ENCODE measurements at places on chromosomes 5 and 9.

DNA sequence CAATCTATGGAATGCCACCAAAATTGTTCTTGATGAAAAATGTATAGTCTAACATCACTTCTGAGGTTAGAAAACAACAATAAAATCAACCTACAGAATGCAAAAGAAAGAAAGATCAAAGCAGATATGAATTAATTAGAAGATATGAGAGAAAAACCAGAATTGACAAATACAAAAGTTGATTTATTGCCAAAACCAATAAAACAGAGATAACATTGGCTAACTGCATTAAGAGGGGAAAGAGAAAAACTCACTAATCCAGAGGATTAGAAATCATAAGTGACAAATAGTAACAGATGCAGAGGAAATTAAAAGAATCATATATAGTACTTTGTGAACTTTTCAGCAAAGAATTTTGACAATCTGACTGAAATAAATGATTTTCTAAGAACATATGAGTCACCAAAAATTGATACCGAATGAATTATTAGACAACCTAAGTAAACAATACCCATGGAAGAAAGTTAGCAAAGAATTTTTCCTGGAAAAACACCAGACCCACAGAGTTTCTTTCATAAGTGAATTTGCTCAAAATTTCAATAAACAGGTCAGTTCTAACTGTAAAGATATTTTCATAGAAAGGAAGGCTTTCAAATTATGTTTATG is 167.7 kb downstream of the AOPEP start:
- no peak for DNase-seq

DNA sequence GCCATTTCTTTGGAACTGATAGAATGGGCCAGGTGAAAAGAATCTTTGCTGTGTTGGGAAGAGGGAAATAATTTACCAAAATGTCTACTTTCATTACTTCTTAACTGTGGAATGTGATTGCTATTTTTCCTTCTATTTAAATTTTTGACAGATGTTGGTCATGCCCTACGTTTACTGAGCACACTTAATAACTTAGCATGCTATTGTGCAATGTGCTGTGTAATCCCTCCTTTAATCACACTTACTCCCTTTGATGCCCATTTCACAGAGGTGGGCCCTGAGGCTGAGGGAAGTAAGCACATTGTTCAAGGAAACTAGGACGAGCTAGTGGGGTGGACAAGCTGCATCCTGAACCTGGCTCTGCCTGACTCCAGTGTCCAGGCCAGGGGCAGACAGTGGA is 47.8 kb upstream of the INSYN2B start:
- no peak for DNase-seq

DNA sequence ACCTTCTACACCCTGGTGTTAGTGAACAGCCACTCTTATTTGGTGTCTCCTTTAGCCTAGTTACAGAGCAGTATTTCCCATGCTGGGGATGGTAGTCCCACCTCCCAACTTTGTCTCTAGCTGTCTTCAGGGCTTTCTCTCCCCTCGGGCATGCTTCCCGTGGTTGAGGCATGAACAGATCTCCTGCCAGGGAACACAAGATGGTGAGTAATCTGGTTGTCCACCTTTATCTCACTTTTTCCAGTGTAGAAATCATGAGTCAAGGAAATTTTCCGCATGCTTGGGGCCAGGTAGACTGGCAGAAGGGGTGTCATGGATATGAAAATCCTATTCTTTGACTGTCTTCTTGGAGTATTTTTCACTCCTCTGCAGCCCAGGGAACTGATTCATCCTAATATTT is 532.9 kb downstream of the ANXA1 start:
- no peak for DNase-seq

- no peak for DNase-seq
Observed at GRCh38 chr5:66744040-66744439, 147.8 kb downstream of the MAST4 start.

GRCh38 chr5:173412566-173412965 is 84.4 kb upstream of the STC2 start:
- DNase-seq: peak; percentile 28

DNA sequence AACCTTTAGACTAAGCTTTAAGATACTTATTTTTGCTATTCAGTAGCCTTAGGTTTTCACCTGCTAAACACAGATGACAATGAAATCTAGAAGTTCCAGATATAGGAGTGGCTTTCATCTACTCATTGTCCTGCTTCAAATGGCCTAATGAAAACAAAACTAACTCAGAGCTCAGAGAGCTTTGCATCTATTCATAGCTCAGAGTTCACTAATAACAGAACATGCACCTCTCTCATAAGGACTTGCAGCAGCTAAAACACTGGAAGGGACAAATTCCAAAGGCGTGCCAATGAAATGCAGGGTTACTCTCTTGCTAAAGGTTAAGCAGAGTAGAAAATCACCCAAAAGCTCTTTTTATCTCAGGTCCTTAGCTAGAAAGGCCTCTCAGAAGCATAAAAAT is 29.0 kb downstream of the SLC31A2 start:
- no peak for DNase-seq

- DNase-seq: no peak
Observed at GRCh38 chr5:44909004-44909403, 100.3 kb downstream of the MRPS30 start.

GRCh38 chr9:109780453-109781033 is 545 bp downstream of the PALM2AKAP2 start:
- peak; percentile 18 for DNase-seq

- DNase-seq: no peak
Observed at GRCh38 chr5:168184103-168184502, 107.3 kb upstream of the WWC1 start.

GRCh38 chr5:180590543-180591310 is 572 bp downstream of the SCGB3A1 start:
- no peak for DNase-seq

- no peak for DNase-seq
Observed at GRCh38 chr9:3951161-3951665, 348.7 kb downstream of the GLIS3 start.

DNA sequence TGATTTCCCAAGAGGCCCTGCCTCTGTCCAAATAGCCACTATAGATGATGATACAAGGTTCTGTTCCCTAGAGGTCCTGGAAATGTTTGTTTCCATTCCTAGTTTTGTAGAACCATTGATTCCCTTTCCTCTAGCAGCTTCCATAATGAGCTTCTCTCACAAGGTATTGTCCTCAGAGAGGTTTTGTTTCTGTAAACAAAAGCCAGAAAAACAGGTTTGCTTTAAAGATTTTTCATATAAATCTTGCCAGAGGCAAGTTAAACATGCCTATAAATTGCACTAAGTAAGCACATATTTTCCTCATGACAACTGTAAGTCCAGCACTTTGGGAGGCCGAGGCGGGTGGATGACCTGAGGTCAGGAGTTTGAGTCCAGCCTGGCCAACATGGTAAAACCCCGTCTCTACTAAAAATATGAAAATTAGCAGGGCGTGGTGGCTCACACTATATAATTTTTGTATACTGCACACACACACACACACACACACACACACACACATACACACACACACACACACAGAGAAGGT is 1787.7 kb downstream of the EFNA5 start:
- DNase-seq: no peak

DNA sequence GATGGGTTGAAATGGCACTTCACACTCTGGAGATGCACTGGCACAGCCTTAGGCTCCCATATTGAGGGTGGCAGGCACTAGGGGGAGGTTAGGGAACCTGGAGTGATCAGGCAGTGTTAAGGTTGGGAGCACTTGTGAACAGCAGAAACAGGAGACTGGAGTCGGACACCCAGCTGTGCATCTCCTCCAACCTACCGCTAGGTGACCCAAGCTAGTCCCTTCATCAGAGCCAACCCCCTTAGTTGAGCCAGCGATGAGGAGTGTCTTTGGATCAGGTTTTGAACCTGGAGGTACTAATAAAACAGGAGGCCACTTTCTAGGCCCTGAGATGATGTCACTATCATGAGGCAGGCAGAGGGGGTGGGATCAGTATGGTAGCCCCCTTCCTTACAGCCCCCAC is 1.7 kb downstream of the ACTL7B start:
- no peak for DNase-seq

DNA sequence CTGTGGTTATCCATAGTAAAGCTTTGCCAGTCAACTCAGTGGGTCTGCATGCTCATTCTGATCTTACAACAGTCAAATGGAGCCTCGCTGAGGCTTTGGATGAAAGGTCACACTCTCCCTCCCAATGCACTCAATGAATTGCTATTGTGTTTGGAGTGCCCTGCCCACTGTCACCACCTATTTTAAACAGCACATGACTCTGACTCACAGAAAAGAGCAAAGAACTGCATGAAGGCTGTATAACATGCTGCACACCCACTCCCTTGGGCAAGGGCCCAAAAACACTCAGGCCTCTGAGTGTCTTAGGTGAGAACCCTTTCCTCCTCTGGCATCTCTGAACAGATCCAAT is 118.7 kb upstream of the CCDC112 start:
- DNase-seq: no peak

- no peak for DNase-seq
Observed at GRCh38 chr5:32055891-32056866, 117.9 kb downstream of the GOLPH3 start.

GRCh38 chr5:157323107-157323706 is 57.3 kb downstream of the CYFIP2 start:
- DNase-seq: no peak

GRCh38 chr5:43336159-43336558 is 22.9 kb upstream of the HMGCS1 start:
- no peak for DNase-seq

DNA sequence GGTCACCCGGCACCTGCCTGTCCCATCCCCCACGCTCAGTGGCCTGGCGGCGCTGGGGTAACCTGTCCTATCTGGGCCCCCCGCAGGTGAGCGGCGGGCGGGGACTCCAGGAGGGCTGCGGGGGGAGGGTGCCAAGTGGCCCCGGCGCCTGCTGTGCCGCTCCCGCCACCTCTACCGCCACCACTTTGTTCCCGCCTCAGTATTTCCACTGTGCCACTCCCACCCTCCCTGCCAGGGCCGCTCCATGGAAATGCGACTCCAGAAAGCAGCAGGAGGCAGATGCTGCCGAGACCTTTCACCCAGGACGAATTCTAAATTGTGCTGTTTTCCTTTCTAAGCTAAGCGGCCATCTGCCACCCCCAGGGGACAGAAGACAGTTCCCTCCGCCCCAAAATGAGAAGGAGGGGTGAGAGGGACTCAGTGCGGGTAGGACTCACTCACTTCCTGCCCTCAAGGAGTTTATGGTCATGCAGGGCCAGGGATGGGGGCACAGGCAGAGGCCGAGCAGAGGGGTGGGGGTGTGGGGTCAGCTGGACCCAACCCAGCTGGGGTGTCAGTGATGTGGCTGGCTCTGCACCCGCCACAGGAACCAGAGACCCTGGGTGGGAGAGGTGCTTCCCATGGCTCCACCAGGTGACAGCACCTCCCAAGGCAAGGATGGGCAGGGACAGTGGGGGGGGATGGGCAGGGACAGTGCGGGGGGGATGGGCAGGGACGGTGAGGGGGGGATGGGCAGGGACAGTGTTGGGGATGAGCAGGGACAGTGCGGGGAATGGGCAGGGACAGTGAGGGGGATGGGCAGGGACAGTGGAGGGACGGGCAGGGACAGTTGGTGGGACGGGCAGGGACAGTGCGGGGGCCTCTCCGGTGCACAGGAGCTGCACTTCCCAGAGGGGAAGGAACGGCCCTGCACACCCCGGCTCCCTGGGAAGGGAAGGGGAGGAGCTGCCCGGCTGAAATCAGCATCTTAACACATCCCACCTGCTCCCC is 17.8 kb downstream of the NOTCH1 start:
- peak; percentile 68 for DNase-seq

GRCh38 chr5:126054577-126055347 is 368.4 kb upstream of the GRAMD2B start:
- no peak for DNase-seq

DNA sequence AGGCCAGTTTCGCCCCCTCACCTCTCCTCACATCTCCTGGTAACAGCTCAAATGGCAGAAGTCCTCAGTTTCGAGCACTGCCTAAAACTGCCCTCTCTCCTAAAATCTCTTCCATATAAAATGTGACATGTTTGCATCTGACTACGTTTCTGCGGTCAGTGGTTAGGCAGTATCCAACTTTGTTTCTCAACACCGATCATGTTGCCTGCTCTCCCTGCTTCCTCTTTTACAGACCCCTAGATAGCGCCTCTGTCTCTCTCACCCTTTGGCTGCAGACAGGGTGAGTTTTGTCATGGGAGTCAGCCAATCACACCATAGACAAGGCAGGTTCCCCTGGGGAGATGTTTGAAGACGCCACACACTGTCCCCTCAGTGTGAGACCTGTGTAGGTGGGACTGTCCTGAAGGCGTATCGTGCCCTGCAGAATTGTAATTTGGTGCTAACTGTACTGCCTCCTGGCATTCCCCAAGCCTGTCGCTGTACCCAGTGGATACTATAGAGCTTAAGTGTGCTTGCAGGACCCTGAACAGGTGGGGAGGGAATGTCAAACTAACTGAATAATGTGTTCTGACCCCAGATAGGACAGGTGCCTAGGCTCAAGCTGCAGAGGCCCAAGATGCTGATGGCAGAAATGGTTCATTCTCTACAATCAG is 1.1 kb downstream of the HEXB start:
- no peak for DNase-seq

- DNase-seq: no peak
Observed at GRCh38 chr5:96649251-96649662, 12.9 kb upstream of the CAST start.

DNA sequence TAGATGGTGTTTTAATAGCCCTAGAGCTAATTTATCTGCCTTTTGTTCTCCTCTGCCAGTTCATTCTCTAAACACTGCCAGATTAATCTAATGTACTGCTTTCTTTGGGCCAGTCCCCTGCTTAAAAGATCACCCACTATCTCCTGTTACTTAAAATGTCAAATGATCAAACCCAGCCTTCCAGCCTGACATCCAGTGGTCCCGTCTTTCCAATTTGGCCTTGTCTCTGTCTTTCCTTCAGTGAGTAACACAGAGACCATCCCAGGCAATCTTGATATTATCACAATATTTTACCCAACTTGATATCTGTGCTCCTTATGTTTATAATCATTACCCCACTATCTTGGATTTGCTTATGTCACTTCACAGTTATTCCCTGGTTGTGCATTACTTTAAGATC is 12.0 kb downstream of the PRR16 start:
- no peak for DNase-seq

Measured in AG08395 (cell line).